Glomerular endothelial cell (primary cell): ENCODE measurements at places on chromosomes 7 and 10.

- DNase-seq = no peak
These were observed 9.2 kb downstream of the AQP1 start for GRCh38 chr7:30920584-30921539.

DNA sequence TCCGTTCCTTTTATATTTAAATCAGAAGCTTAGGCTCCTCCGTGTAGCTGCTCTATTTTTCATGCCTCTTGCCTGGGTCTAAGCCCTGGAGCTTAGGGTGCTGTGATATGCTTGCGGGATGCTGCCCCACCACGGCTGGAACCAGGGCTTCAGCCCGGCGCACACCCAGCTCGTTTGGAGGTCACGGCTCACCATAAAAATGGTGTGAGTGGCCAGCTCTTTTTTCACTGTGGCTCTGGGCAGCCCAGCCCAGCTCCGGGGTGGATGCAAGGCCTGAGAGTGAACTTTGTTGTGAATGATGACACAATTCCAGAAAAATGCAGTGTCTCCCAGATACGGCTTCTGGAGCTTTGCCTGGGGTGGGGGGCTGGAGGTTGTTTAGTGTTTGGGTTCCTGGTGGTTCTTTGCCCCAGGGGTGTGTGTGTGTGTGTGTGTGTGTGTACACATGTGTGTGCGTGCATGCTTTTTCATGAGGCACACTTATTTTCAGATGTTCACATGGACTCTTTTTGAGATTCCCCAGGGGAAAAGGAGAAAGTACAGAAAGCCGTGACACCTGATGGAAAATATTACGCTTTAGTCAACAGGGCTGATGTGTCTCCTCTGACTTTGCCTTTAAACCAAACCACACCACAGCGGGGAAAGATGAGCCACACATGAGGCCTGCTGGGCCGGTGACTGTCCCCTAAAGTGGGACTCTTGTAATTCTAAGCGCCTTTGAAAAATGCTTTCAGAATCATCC lies 46.2 kb downstream of the GRK5 start:
- no peak for DNase-seq

DNA sequence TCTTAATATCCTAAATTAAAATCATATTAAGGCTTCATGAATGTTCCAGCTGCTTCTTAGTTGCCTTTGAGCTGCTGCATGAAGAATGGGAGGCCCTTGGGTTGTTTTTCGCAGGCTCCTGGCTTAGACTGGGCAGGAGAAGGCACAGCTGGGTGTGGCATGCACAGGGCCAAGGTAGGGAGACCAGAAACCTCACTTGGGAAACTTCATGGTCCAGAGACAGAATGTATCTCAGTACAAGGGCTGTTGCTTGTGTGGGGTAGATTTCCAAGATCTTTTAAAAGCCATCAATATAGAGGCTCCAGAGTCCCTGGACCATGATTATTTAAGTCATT lies 49.9 kb downstream of the BUB3 start:
- DNase-seq = no peak

DNA sequence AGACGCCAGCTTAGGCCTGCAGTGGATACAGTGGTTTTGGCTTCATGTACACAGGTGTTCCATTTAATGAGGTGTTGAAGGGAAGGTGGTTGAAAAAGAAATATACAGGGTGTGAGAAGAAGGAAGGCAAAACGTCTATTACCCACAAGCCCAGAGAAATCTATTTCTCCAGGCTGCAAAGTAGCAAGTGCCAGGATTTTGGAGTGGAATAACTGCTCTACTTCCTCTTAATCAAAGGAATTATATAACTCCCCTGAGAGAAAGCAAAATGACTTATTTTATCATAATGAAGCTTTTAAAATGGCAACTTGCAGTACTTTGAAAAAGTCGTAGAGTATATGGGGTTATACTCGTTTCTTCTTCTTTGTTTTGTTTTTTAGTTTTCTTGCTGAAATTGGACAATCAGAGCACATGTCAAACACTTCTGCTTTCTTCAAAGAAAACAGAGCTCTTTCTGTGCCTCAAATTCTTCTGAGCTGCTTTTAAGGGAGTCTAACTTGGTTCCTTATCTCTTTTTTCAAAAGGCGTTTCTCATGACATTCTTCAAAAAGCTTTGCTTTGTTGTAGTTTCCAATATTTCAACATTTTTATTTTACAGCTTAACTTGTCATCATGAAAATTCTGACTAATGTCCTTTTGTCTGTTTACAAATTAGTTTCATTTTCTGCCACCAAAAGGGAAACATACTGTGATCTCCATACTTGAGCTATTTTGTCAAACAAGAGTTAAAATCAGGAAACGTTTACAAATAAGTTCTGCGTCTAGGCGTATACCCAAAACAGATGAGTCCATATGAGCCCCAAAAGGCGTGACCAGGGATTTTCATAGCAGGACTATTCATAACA lies 289.7 kb downstream of the FRMD4A start:
- no peak for DNase-seq

DNA sequence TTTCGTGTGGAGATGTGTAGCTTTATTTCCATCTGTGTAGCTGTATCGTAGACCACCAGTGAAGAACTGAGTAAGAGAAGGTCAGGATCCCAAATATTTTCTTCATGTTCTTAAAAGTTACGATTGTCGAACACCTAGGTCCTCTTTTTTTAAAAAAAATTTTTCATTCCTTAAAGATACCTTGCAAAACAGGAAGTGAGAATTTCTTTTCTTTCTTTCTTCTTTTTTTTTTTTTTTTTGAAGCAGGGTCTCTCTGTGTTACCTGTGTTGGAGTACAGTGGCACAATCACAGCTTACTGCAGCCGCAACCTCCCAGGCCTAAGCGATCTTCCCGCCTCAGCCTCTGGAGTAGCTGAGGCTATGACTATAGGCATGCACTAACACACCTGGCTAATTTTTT lies 60.8 kb downstream of the PHTF2 start:
- no peak for DNase-seq

DNA sequence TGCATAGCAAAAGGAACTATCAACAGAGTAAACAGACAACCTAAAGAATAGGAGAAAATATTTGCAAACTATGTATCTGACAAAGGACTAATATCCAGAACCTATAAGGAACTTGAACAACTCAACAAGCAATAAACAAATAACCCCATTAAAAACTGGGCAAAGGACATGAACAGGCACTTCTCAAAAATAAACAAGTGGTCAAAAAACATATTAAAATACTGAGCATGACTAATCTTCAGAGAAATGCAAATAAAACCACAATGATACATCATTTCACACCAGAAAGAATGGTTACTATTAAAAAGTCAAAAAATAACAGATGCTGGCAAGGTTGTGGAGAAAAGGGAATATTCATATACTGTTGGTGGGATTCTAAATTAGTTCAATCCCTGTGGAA lies 17.1 kb downstream of the MAGI2 start:
- no peak for DNase-seq
